Tibial nerve (tissue), 4 donors: ENCODE measurements at places on chromosomes 6 and 20. TPM values are rescaled to one million over a fixed set of nuclear protein-coding genes. Genes with fewer than 3 reads are reported as not detected.

Gene PPP1R16B
- 2.1 TPM for total RNA-seq

Gene ANGPT4
- 1.3 TPM for total RNA-seq

Gene FILIP1
- 12.2 TPM for total RNA-seq

DNA sequence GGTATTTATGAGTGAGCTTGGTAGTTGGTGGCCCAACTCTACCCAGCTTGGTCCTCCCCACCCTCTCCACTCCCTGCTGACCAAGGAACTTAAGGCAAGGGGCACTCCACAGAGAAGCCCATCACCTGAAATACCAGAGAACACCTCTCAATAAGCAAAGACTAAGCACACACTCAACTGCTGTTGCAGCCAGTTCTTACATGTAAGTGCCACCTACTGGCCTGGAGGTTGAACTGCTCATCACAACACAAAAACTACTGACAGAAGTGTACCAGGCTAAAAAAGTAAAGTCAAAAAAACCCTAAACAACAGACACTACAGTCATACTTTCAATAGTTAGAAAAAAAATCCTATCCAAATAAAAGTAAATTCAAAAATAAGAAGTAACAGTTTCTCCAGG lies 146.2 kb downstream of the FAM83B start:
- DNase-seq: no peak

DNA sequence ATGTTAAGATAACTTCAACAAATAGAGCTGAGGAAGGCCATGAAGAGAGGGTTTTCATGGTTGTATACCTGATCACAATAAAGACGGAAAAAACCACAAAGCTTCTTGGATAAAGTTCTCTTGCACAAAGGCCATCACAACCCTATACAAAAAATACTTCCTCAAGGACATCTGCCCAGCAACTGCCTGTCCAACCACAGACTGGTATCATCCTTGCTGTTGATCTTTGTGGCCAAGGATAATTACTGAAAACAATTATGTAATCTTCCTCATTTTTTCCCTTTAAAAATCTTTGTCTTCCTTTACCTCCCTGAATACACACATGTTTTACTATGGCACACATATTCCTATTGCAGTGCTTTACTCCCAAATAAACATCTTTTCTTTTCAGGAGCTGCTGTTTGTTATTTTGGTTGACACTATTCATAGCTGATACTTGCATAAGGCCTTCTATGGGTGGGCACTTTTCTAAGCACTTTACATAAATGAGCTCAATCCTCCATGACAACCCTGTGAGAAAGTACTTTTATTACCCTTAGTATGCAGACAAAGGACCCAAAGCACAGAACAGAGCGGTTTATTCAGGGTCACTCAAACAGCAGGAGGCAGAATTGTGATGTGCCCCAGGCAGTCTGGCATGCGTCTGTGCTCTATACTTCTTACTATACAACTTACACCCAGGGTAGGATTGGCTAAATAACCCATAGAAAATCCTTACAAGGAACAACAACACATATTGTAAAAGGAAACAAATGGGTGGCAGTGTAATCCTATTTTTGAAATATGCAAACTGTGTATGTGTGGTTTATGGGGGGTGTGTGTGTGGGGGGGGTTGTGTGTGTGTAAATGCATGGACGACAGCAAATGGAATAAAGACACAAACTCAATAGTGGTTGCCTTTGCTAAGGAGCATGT lies 35.1 kb downstream of the SNRNP48 start:
- no peak for DNase-seq

DNA sequence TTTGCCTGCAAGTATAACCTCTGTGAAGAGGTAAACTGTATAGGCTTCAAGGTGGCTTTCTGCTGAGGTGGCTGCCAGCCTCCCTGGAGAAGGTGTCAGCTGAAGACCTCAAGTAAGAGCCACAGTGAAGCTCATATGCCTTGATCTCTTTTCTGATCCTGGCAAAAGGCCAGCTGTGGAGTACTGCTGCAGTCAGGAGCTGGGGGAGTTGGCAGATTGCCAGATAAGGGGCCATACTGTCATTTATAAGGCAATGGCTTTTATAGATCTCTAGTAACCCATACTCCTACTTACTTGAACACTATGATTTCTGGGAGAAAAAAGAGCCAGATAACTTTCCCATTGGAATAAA lies 8.8 kb upstream of the CEP85L start:
- DNase-seq: no peak
